ENCODE measurements at places on chromosomes 2 and 18.

- peak; percentile 42 for DNase-seq
Measured at GRCh38 chr18:11154368-11154989, 5.1 kb upstream of the PIEZO2 start.

DNA sequence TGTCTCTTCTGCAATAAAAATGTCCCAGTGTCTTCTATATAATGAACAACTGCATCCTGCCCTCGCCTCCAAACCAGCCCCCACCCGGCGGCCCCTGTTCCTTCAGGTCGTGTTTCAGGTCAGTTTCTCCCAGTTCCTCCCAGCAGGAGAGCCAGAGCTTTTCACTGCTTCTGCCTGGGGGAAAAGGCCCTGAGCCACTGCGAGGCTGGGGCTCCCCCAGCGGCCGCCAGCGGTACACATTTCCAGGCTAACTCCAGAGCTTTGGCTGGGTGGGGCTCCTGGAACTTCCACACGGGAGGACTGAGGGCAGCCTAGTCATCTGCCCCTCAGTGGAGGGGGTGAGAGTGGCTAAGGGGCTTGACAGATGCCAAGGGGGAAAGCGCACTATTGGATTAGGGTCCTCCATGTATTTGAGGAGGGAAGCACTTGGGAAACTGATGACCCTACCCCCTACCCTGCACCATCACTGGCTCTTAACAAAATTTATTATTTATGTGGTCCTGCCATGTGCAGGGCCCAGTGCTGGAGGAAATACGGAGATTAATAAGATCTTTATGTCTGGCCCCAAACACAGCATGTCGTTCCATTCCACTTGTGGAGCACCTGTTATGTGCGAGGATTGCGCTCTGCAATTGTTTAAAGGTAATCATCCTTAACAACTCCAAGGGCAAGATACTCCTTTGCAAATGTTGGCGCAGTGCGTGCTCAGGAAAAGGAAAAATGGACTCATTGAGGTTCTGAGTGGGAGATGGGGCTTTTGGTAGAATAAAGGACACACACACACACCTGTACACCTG, 17.3 kb upstream of the CYS1 start:
- DNase-seq: peak; percentile 77

GRCh38 chr2:30871980-30872789, 64.9 kb upstream of the CAPN13 start:
- DNase-seq: peak; percentile 60

GRCh38 chr18:37065254-37065653, 236.3 kb downstream of the KIAA1328 start:
- no peak for DNase-seq

DNA sequence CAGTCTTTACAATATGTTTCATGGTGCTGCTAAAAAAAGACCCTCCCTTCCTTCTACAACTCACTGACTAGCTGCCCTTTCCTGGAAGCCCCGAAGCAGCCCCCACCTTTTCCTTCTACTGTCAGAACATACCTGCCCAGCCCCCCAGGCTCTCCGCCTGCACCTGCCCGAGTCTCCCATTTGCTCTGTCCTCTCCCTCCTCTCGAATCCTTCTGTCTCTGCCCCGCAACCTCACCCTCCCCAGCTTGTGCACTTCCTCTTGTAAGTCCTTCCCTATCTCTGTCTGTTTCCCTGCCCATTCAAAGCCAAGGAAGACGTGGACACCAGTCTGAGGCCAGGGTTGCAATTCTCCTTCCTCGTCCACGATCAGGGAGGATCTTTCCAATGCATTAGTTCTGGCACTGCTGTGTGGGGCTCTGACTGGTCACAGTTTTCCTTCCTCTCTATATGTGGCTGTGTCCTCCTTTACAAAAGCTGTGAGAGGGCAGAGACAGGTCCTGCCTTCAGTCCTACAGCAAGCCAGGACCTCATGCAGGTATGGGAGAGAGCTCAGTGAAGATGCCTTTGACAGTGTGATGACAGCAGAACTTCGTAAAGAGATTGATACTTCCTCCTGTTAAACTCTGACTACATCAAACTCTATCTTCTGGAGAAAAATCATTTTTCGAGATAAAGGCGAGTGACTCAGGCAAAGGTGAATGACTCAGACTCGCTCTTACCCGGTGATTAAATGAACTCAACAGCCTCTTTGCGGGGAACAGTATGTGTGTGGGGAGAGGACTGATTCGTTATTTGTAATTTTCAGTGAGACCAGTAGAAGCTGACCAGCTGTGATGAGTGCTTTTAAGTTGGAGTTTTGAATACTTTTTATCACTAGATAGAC, 14.2 kb downstream of the TNFRSF11A start:
- DNase-seq: peak; percentile 65

DNA sequence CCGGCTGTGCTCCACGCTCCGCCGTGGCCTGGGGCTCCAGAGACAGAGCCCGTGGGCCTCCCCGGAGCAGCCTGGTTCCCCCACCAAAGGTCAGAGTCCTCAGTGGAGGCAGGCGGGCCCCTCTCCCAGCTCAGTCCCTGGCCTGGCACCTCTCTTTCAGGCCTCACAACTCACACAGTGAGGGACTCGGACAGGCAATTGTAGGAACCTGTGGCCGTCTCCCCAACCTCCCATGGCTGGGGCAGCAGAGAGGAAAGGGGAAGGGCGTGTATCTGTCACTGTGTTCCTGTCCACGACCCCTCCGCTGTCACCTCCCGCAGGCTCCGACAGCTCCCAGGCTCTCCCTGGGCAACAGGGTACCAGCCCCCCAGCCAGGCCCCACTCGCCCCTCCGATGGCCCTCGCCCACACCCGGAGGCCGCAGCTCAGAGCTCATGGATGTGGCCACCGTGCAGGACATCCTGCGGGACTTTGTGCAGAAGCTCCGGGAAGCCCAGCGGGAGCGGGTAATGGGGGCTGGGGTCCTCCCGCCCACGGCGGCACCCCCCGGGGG, 32.4 kb upstream of the SNED1 start:
- DNase-seq: no peak

GRCh38 chr2:221571551-221572218, 419 bp downstream of the EPHA4 start:
- peak; percentile 49 for DNase-seq

DNA sequence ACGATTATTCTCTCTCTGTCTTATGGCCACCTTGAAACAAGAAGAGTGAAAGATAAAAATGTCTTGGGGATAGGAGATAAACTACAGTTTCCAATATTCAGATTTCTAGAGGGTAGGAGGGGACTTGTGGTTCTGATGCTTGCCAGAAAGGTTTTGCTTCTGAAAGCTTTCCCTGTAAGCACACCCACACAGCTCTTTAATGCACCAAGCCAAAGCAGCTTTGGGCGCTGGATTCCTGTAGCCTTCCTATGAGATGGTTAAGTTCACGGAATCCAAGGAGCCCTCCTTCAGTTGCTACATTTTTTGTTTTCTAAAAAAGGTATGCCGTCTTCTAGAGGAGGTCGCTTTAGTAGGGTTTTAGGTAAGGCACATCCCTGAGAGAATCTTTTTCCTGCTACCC, 4.9 kb downstream of the LRRTM1 start:
- DNase-seq: no peak

GRCh38 chr2:171651667-171652415, 35.4 kb upstream of the DYNC1I2 start:
- no peak for DNase-seq

- no peak for DNase-seq
Measured at GRCh38 chr2:193250389-193250788, 1055.7 kb upstream of the TMEFF2 start.

All from ACHN (cell line).